ENCODE measurements at places on chromosomes 7 and 10. TPM values are rescaled to one million over a fixed set of nuclear protein-coding genes. Genes with fewer than 3 reads are reported as not detected.

The FZD1 gene
- total RNA-seq = 11.0 TPM

The PRKG1 gene
- 17.2 TPM for total RNA-seq

DNA sequence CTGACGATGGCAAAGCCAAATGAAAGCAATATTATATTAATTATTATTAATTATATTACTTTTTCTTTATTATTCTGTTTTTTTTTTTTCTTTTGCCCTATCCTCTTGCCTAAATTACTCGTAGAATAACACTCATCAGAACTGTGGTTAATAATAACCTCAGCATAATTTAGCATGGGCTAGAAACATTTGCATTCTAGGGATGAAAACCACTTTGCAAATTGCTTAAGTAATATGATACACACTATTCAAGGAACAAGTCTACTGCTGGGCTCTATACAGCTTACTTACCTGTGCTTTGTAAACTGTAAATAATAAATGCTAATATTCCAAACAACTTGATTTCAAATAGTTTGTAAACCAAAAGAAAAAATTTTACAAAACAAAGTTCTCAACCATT is 375.8 kb downstream of the HGF start:
- DNase-seq = no peak

The TMEM60 gene
- total RNA-seq = 20.3 TPM

- DNase-seq = peak; percentile 35
Observed at GRCh38 chr10:7756360-7756992, 31.3 kb downstream of the KIN start.

DNA sequence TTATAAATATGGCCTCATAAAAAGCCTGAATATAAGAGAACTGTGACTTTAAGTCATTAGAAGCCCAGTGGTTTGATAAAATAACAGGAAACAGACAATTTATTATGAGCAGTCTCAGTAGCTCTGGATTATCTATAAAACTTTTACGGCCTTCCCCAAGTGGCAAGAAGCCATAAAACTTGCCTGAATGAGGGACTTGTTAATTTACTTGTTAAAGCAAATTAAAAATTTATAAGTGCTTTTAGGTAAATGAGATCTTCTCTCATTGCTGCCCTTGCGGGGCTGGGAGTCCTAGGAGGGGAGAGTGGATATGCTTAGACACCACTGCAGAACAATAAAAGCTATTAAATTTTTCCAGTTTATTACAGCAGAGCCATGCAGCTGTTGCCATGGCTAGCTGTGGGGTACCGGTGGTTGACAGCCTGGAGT is 499.9 kb downstream of the AUTS2 start:
- no peak for DNase-seq
